Progenitor cell of endocrine pancreas (in vitro differentiated cells): ENCODE measurements at places on chromosomes 12 and 14.

GRCh38 chr12:98385641-98386040, 129.7 kb upstream of the TMPO start:
- H3K27ac ChIP-seq, result no peak overlapping the region
- H3K4me3 ChIP-seq, result no peak overlapping the region
- DNase-seq, result no peak
- H3K4me1 ChIP-seq, result peaks cover 4% of the 10 kb centered on the region
- no peaks in the 10 kb centered on the region for H3K36me3 ChIP-seq
- H3K27me3 ChIP-seq, result no peaks in the 10 kb centered on the region

GRCh38 chr12:81472934-81473333, 286.2 kb downstream of the PPFIA2 start:
- no peak overlapping the region for H3K4me3 ChIP-seq
- H3K27me3 ChIP-seq, result no peaks in the 10 kb centered on the region
- no peaks in the 10 kb centered on the region for H3K4me1 ChIP-seq
- no peak for DNase-seq
- no peaks in the 10 kb centered on the region for H3K36me3 ChIP-seq
- H3K27ac ChIP-seq, result no peak overlapping the region

GRCh38 chr12:32353540-32353939, 45.8 kb upstream of the FGD4 start:
- H3K4me1 ChIP-seq, result no peaks in the 10 kb centered on the region
- peaks cover 8% of the 10 kb centered on the region for H3K36me3 ChIP-seq
- no peak overlapping the region for H3K4me3 ChIP-seq
- no peak overlapping the region for H3K27ac ChIP-seq
- no peak for DNase-seq
- no peaks in the 10 kb centered on the region for H3K27me3 ChIP-seq

DNA sequence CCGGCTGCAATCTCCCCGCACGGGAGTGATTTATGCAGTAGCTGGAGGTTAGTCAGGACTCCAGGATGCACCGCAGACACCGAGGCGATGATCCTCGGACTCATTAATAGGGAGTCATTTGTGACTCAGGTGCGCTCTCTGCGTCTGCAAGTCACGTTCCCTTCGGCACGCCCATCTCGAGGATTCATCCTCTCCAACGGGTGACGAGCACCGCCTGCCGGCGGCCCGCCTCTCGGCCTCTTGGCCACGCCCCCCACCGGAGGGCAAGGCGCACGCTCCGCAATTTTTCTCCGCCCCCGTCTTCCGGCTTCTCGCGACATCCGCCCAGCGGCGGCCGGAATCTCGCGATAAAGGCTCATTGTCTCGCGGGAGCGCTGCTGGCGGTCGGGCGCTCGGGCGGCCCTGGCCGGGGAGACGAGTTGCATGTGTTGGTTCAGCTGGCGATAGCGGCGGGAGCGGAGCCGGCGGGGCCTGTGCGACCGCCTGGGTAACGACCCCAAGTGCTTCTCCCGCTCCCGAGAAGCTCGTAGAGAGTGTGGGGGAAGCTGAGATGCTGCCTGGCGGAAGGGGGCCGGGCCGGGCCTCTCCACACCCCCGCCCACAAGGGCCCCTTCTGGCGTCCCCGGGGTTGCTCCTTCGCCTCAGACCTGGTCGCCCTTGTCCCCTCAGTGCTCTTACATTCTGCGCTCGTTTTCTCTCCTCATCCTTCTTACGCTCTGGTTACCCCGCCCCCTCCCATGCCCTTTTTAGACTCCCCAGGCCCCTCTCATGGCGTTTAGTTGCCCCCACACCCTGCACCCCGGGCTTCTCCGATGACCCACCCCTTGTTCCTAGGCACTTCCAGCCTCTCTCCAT, at the start of gene DENR:
TSS of gene DENR (plus strand) at position 361 of the 855 bp plus-strand sequence. CDS start 878 bp downstream, outside the sequence.
- peak; percentile 99 for DNase-seq
- no peaks in the 10 kb centered on the region for H3K27me3 ChIP-seq
- peak within 1 kb of the TSS; percentile 90 for H3K4me3 ChIP-seq
- peaks cover 25% of the 10 kb centered on the region for H3K36me3 ChIP-seq
- peak within 1 kb of the TSS; percentile 96 for H3K27ac ChIP-seq

- H3K27me3 ChIP-seq, result peaks cover 19% of the 10 kb centered on the region
- DNase-seq, result no peak
- H3K4me3 ChIP-seq, result no peak overlapping the region
- H3K4me1 ChIP-seq, result peaks cover 10% of the 10 kb centered on the region
- H3K36me3 ChIP-seq, result no peaks in the 10 kb centered on the region
These were observed 35.7 kb upstream of the EML1 start for GRCh38 chr14:99757331-99758070.

DNA sequence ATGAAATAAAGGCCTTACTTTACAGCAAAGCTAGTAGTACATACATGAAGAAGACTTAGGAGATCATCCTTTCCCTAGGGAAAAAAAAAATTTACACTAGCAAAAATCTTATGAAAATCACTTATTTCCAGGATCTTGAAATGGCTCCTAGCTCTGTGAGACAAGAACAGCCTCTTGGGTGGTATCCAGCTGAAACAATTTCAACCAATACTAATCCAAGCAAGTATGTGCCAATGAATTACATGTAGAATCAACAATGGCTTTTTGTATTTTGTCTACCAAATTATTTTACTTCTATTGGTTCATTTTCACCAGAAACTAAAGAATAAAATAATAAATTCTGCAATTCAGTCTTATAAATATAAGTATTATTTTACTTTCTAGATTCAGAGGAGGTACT, 2.7 kb upstream of the SLCO1A2 start:
- no peaks in the 10 kb centered on the region for H3K27me3 ChIP-seq
- peaks cover 5% of the 10 kb centered on the region for H3K36me3 ChIP-seq
- H3K4me1 ChIP-seq, result no peaks in the 10 kb centered on the region
- DNase-seq, result no peak

DNA sequence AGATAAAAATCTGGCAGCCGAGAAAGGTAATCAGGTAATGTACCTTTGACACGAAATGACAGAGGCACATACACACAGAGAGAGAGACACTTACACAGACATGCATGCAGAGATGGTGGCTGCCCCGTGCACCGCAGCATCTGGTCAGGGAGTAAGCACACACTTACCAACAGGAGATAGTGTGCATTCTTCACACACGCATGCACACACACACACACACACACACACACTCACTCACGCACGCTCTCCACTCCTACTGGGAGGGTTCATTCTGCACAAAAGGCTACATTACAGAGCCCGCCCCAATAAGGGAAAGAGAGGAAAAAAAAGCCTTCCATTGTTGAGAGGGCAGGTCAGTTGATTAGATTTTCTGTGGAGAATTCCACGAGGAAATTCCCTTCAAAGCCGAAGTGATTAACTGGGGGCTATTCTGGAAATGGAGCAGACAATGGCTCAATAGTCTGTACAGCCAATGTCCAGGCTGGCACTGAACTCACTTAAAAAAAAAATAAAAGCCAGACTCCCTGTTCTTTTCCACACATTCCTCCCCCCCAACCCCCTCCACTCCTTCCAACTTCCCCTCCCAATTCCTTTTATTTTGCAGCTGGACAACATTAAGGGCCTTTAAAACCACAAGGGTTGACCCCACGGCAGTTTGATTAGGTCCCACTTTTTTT, 1.4 kb upstream of the SOX5 start:
- H3K4me1 ChIP-seq, result peaks cover 15% of the 10 kb centered on the region
- no peak overlapping the region for H3K4me3 ChIP-seq
- no peaks in the 10 kb centered on the region for H3K36me3 ChIP-seq
- H3K27ac ChIP-seq, result no peak overlapping the region
- DNase-seq, result peak; percentile 22

DNA sequence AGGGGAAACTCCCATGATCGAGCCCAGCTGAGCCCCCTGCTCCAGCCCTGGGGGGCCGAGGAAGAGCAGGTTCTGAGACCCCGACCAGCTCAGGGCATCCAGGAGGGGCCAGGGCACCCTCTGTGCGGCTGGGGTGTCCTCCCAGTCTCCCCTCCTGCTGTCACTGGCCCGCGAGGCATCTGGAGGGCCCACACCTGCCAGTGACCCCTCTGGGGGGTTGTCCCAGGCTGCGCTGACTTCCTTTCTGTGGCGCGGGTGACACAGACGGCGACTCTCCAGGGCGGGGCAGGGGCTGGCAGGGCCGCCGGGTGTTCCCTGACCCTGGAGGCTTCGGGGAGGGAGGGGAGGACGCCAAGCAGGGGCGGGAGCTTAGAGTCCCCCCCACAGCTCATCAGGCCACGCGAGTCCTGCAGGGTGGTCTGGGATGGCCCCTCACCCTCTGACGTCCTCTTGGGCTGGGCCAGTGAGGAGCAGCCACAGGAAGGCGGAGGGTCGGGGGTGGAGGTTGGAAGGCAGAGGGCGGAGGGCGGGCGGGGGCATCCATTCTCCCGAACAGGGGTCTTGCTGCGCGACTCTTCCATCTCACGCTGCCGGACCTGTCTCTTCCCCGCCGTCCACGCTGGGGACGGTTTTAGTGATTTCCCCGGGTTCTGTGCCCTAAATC, 38.6 kb upstream of the FBRSL1 start:
- no peaks in the 10 kb centered on the region for H3K36me3 ChIP-seq
- H3K27ac ChIP-seq, result no peak overlapping the region
- no peak overlapping the region for H3K4me3 ChIP-seq

- H3K4me1 ChIP-seq, result peaks cover 32% of the 10 kb centered on the region
- H3K36me3 ChIP-seq, result peaks cover 57% of the 10 kb centered on the region
- H3K4me3 ChIP-seq, result no peak overlapping the region
- no peak for DNase-seq
- no peaks in the 10 kb centered on the region for H3K27me3 ChIP-seq
These were observed 11.5 kb downstream of the SLC38A2 start for GRCh38 chr12:46360908-46361666.

DNA sequence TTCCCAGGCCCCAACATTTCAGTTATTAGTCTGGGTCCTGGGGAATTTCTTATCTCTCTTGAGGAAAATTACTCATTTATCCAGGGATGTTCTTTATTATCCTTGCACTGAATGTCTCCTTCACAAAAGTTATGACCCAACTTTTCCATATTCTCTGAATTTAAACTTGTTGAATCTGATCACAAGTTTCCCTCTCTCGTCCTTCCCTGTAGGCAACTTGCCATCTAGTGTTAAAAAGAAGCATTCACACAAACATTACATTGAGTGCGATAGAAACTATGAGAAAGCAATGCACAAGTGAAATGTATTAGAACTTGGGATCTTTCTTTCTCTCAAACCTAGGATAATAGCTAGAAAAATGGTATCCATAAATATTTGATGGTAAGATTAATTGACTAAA, 608.4 kb downstream of the FSCB start:
- DNase-seq, result no peak
- no peaks in the 10 kb centered on the region for H3K36me3 ChIP-seq
- H3K27ac ChIP-seq, result no peak overlapping the region
- no peak overlapping the region for H3K4me3 ChIP-seq
- peaks cover 34% of the 10 kb centered on the region for H3K4me1 ChIP-seq
- no peaks in the 10 kb centered on the region for H3K27me3 ChIP-seq

- peaks cover 20% of the 10 kb centered on the region for H3K27me3 ChIP-seq
- H3K4me3 ChIP-seq, result peak overlapping the region; percentile 10
- H3K27ac ChIP-seq, result peak overlapping the region; percentile 4
- peaks cover 2% of the 10 kb centered on the region for H3K36me3 ChIP-seq
- H3K4me1 ChIP-seq, result peaks cover 14% of the 10 kb centered on the region
These were observed 12.5 kb upstream of the FOXN3 start for GRCh38 chr14:89429199-89430181.

DNA sequence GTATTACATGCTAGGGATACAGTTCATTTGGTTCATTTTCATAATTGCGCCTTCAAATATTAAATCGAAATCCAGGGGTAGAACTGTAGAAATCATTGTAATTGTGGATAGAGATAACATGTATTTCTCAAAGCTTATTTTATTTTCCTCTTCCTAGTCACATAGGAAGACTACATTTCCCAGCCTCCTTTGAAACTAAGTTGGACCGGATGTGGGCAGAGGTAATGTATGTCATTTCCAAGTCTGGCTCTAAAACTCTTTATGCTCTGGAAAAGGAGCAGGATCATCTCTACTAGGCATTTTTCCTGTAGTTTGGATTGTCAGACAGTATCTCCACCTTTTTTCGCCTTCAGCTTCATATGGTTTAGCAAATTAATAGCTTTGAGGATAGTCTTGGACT, 70.1 kb upstream of the CRY1 start:
- H3K27ac ChIP-seq, result no peak overlapping the region
- no peaks in the 10 kb centered on the region for H3K36me3 ChIP-seq
- peaks cover 29% of the 10 kb centered on the region for H3K27me3 ChIP-seq
- H3K4me1 ChIP-seq, result no peaks in the 10 kb centered on the region
- no peak overlapping the region for H3K4me3 ChIP-seq

DNA sequence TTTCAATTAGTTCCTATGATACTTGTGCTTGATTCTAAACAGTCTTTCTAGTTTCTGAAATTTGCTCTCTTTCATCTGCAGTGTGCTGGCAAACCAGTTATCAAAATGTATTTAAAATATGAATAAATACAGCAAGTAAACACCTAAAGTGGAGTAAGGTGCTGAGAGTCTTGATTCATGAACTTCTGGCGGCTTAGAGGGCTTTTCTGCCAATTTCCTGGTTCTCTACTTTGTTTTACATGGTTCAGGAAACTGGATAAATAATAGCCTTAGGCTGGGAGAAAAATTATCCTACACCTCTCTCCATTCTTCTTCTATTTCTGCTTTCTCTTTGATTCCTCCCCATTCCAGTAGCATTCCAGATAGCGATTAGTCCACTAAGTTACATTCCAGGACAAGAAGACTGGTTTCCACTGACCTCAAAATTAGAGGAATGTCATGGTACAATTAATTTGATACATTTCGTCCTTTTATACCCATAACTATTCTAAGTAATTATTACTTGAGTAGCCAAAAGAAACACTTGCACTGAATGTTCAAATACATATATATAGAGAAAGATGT, 14.9 kb downstream of the ATP2B1 start:
- peaks cover 43% of the 10 kb centered on the region for H3K4me1 ChIP-seq
- no peak overlapping the region for H3K4me3 ChIP-seq
- no peaks in the 10 kb centered on the region for H3K36me3 ChIP-seq

GRCh38 chr12:113221997-113222729, 899 bp downstream of the TPCN1 start:
- peaks cover 17% of the 10 kb centered on the region for H3K4me1 ChIP-seq
- peak overlapping the region; percentile 77 for H3K27ac ChIP-seq
- no peak for DNase-seq
- H3K4me3 ChIP-seq, result peak overlapping the region; percentile 83
- H3K27me3 ChIP-seq, result no peaks in the 10 kb centered on the region

GRCh38 chr12:1929985-1930802, 11.7 kb upstream of the CACNA2D4 start:
- no peak for DNase-seq
- H3K4me3 ChIP-seq, result no peak overlapping the region
- H3K27me3 ChIP-seq, result peaks cover 4% of the 10 kb centered on the region
- no peaks in the 10 kb centered on the region for H3K4me1 ChIP-seq

DNA sequence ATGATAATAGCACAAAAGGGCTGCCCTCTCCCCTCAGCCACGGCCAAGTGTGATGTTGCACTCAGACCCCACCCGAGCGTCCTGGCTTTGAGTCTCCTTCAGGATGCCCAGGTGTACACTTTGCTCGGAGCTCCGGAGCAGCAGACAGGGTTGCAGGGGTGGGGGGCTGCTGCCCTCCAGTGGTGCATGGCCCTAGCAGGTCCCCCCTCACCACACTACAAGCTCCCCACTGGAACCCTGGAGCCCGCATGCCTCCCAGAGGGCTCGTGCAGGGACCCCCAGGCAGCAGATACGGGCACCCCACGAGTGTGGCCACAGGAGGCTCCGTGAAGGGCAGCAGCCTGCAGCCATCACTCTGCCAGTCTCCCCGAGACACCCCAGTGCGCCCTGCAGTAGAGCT, 69.9 kb upstream of the C14orf180 start:
- no peaks in the 10 kb centered on the region for H3K4me1 ChIP-seq
- H3K36me3 ChIP-seq, result no peaks in the 10 kb centered on the region
- peaks cover 10% of the 10 kb centered on the region for H3K27me3 ChIP-seq
